ENCODE measurements at places on chromosomes 6 and 20.

DNA sequence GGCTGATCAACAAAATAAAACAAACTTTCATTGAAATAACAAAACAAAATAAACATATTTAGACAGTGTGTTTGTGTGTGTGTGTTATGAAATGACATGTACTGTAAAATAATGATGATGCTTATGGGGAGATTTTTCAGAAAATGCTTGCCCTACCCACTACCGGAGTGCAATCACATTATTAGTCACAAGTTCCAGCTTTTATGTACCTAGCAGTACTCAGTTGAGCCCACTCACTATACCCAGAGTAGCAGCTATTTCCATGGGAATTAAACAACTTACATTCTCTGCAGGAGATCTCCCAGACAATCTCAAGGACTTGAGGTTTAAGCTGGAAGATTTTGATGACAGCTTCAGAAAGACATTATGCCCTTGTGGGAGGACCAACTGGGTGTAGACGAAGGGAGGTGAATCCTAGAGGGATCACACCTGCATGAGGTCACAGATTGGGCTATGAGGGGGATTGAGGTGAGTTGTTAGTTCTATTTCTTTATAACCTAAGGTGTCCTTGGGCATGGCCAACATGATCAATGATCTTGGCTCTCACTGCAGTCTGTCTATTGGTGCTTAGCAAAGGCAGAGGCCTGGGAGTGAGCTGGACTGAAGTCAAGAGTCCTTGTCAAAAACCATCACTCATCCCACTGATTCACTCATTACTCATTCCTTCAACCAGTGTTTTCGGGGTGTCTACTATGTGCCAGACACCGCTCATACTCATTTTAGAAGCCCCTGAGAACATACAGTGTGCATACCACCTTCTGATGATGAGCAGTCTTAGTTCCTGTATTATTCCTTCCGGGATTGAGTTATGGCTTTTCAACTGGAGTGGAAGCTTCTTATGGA is 6.7 kb upstream of the CLIC5 start:
- no peak for DNase-seq

- DNase-seq: no peak
These were observed 19.2 kb downstream of the CHMP4B start for GRCh38 chr20:33830371-33830770.

GRCh38 chr20:13285408-13285807 is 64.3 kb downstream of the ISM1 start:
- no peak for DNase-seq

- DNase-seq: peak; percentile 28
These were observed 4.6 kb downstream of the OR2H2 start for GRCh38 chr6:29589423-29590048.

DNA sequence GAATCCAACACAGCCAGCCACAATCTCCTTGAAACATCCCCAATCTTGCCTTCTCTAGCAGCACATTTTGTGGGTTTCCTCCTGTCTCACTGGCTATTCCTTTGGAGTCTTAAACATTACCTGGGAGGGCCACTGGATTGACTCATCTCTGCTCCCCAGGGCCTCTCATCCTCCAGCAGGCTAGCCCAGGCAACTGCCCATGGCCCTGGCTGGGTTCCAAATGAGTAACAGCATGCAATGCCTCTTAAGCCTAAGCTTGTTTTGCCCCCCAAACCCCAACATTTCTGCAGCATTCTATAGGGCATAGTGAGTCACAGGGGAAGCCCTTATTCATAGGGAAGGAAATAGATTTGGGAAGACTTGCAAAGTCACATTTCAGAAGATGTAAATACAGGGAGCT is 204.9 kb downstream of the FOXA2 start:
- no peak for DNase-seq

DNA sequence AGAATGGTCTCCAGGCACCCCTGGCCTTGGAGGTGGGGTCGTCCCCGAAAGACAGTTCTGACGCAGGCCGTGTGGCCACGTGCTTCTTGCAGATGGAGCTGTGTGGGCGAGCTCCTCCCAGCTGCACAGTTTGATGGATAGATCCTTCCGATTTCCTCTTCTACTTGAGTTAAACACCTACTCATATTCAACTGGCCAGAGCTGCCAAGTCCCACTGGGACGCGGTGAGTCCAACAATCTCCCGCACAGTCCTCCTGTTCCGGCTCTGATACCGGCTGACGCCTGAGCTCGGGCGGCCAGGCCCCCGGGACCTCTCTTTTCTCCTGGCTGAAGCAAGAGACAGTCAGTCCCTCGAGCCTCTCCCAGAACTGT is 57.9 kb upstream of the DACT2 start:
- no peak for DNase-seq

DNA sequence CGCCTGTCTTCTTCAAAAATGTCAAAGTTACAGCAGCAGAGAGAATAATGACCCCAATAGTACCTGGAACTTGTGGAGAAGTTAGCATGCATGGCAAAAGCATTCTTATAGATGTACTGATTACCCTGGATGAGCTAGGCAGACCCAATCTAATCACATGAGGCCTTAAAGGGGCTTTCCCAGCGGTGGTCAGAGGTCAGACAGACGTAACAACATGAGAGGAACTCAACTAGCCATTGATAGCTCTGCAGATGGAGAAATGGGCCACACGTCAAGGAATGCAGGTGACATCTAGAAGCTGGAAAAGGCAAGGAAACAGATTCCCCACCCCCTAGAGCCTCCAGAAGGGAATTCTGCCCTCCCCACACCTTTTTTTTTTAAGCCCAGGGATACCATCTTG is 156.8 kb upstream of the ARID1B start:
- no peak for DNase-seq

- DNase-seq: no peak
These were observed 58.8 kb upstream of the MPC1 start for GRCh38 chr6:166441325-166442078.

GRCh38 chr20:42852691-42853090 is 337.0 kb downstream of the PTPRT start:
- DNase-seq: no peak

DNA sequence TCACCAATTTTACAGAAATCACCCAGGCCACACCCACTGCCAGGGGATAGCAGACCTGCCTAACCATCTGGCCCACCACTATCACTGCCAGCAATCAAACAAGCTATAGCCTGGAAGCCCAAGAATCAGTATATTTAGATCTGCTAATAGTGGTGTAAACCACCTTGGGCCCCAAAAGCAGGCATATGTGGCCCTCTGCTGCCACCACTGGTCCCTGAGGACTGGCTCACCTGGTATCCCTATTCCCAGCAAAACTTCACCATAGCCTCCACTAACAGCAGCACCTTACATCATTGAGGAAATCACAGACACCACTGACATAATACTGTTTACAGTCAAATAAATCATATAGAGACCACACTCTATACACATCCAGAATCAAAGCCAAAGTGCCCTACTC is 880.4 kb upstream of the MAN1A1 start:
- no peak for DNase-seq

DNA sequence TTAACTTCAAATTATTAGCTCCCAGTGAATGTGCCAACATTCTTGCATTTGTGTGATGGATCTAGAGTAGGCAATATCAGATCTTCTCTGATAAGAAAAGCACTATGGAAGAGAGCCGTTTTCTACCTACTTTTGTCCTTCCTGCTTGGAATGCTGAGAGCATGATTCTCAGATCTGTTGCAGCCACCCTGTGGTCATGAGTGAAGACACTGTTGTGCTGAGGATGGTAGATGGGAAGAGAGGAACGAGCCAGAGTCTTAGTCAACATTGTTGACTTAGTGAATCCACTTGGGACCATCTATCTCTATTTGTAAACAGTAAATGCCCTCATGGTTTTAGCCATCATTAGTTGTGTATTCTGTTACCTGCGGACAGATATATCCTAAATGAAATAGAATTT is 202.6 kb downstream of the CD109 start:
- no peak for DNase-seq

GRCh38 chr6:116579143-116579542 is 7.8 kb downstream of the RWDD1 start:
- no peak for DNase-seq

DNA sequence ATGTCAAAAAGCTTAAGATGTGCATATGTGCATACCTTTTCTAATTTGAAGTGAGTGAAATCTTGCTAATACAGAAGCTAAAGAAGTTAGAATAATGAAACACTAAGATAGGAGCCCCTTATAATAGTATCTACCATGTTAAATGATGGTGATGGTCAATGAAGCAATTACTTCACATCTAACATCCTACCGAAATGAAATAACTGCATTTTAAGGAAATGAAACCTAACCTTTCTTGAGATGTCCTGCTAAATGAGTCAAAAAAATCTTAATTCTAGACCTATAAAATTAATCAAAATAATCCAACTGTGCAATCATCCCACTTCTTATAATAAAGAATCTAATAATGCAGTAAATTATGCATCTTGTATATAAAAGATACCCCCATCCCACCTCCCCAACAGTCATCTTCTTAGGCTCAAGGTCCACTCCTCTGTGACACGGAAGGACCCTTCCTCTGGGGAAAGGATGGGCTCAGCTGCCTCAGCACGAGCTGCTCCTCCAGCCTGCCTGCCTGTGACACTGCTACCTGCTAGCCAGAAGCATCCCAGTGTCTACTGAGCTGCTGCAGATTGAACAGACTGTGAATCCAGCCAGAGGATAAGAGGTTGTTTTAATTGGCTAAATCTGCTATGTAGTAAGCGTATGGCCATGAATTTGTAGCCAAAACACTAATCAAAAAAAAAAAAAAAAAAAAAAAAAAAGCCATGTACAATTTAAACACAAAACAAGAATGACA is 129.6 kb upstream of the BEND3 start:
- DNase-seq: no peak

DNA sequence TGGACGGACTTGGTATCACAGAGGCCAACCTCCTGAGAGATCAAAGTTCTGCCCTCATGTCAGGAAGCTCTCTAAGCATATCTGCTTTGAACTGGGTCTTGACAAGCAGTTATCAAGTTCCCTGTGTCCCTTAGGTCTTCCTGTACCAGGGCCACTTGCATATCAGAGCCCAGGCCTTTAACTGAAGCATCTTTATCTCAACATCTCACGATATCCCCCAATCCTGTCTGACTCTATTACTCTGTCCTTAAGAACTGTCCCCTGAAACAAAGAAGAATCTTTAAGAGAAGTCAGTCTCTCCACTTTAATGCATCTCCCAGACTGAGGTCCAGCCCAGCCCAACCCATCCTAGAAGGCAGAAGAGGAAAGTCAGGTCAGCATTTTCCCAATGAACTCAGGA is 8.2 kb downstream of the MAS1L start:
- no peak for DNase-seq

DNA sequence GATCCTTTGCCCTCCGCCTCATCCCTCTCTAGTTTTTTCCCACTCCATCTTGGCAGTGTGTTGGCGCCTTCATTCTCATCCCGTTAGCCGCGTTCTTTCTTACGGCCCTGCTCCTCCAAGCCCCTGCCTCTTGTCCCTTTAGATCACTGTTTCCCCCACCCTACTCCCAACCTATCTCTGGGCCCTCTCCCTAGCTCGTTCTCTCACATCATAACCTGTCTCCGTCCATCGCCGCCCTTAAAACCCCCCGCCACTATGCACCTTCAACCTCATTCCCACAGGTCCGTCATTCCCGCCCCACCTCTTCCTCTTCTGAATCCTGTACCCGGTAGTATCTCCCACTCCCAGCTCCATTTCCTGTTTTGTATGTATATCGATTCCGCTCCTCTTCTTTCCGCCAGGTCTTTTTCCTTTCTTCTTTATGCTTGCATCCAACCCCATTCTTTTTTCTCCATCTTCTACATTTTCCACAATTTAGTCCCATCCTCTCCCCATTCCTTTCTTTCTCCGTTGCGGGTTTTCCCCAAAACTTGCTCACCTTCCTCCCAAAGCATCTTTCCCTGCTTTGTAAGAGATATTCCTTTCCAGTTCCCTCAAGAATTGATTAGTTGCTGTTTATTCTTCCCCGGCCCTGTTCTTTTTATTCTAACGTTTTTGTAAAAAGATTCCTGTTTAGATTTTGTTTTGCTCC is 671 bp downstream of the EFHC1 start:
- no peak for DNase-seq

DNA sequence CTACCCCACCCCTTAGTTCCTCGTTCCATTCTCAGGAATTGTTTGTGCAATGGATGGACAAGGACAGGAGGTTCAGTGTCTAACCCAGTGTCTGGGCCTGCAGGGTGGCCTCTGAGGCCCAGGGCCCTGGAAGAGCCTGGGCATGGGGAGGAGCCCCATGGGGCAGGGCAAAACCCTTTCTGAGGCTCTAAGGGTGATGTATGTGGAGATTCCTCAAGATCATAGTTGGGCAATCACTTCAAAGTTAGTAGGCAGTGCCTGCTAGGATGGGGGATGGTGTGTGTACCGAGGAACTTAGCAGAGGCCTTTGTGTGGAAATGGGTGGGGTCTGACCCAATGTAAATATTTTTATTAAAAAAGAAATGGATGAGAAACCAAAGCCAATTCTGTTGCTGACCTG is 6.7 kb upstream of the C2 start:
- DNase-seq: no peak

DNA sequence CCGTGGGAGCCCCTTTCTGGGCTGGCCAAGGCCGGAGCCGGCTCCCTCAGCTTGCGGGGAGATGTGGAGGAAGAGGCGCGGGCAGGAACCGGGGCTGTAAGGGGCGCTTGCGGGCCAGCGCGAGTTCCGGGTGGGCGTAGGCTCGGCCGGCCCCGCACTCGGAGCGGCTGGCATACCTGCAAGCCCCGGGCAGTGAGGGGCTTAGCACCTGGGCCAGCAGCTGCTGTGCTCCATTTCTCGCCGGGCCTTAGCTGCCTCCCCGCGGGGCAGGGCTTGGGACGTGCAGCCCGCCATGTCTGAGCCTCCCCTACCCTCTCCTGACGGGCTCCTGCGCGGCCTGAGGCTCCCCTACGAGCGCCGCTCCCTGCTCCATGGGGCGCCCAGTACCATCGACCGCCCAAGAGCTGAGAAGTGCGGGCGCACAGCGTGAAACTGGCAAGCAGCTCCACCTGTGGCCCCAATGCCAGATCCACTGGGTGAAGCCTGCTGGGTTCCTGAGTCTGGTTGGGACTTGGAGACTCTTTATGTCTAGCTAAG is 82.8 kb upstream of the E2F3 start:
- DNase-seq: no peak

DNA sequence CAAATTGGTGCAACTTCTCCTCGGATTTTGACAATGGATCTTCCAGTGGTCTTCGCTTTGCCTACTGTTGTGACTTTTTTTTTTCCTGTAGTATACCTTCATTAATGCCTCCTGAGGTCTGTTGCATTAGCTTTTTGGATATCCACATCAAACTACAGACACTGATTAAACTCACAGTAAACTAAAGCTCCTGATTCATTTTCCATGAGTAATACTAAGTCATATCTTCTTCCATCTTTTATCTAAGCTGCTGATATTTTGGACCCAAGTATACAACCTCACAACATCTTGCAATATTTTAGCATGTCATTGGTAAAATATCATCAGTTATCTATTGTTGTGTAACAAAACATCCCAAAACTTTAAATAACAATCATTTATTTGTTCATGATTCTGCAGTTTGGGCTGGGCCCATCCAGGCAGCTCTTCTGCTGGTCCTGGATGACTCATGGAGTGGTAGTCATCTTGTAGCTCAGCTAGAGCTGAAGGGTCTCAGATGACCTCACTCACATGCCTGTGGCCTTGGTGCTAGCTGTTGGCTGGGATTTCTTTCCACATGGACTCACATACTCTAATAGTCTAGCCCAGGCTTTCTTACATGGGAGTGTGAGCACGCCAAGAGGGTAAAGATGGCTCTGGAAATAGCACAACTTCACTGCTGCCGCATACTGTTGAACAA is 78.3 kb upstream of the SRSF6 start:
- DNase-seq: no peak

GRCh38 chr6:63372951-63373533 is 53.3 kb upstream of the LGSN start:
- no peak for DNase-seq
